ENCODE measurements at places on chromosomes 5 and 9.

GRCh38 chr5:31197183-31197582, 3.7 kb downstream of the CDH6 start:
- no peak for DNase-seq

DNA sequence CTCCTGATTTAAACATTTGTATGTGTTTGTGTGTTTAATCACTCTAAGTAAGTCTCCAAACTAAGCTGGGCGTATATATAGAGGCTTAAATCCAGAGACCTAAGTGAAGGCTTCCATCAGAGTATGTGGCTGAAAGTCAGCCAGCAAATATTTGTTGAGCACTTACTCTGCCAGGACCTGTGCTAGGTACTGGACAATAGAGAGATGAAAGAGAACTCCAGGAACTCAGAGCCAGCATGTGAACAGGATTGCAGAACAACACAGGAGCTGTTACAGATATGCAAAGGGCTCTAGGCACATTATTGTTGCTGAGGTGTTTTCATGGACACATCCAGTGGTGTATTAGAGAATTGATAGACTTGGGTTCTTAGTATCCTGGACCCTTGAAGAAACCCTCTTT, 4.7 kb upstream of the BNIP1 start:
- DNase-seq, result no peak

- DNase-seq, result no peak
Measured at GRCh38 chr9:93480728-93481324, 27.4 kb upstream of the FAM120AOS start.

DNA sequence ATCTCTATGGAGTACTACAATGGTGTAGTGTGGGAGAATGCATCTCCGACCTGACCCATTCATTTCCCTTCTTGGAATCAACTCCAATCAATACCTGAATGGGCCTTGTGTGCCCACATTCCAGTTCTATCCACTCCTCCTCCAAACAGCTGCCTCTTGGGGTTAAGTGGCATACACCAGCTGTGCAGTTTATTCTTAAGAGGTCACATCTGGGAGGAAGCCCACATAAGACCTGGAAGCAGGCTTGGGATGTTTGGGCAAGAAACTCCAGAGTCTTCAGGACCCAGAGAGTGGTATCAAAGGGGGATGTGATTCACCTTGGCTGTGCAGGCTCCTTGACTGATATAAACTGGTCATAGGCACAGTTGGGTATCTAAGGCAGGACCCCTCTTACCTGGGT, 46.0 kb downstream of the ACTBL2 start:
- no peak for DNase-seq

GRCh38 chr5:159393854-159394274, 63.6 kb upstream of the IL12B start:
- DNase-seq, result no peak

DNA sequence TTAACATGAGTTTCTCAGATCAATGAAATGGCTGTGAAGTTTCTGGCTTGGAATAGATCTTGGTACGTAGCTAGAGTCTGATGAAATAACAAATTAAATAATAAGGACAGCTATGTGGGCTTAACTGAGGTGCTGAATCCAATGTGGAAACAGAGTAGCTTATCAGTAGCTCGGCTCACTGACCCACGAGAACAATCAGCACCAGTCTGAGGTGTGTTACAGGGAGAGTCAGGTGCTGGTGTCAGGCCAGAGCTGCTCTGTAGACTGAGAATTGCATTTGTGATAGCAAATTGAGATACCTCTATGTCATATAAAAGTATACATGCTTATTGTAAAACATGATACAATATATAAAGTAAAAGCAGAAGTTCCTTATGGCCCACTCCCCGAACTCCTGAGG, 21.2 kb upstream of the CCL28 start:
- DNase-seq, result no peak

GRCh38 chr9:111974092-111974681, 77.6 kb downstream of the UGCG start:
- DNase-seq, result no peak

DNA sequence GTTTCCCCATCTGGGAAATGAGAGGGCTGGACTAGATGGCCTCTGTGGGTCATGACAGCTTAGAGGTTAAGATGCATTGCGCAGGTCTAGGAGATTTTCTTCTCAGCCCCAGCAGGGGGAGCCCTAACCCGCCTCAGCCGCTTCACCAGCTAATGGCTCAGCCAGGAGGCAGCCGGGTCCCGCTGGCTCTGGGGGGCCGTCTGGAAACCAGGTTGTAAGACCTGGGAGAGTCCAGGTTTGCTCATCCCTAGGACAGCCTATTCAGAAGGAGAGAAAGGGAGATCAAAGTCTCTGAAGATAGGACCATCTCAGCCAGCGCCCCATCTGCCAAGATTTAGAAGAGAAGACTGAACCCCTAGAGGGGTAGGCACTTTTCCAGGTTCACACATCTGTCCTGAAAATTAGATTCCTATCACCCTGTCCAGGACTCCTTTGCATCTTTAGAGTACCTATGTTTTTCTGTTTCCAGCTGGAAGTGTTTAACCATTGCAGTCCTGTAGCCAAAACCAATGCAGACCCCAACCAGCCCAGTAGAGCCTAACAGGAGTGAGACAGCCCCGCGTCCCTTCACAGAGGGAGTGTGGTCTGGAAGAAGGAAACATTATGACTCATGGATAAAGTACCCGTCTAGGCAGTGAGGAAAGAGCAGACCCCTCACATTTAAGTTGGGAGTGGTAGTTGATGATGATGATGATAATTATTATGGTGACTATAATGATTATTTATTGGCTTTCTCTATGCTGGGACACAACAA, 27.5 kb downstream of the SPARC start:
- DNase-seq, result peak; percentile 89

DNA sequence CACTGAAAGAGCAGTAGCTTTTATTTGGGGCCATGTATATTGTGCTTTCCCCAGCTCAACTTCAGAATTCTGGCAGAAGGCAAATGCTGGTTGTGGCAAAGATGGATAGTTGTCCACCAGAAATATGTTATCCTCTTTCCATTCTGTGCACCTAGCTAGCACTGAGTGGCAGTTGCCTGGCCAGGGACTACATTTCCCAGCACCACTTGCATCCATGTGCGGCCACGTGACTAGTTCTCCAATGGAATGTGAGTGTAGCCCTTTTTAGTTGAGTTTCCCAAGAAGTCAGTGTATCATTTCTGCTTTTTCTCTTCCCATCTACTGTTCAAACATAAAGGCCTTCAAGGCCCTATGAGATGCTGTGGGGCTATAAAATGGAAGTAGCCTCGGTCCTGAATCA, 354.0 kb upstream of the CLINT1 start:
- DNase-seq, result no peak

DNA sequence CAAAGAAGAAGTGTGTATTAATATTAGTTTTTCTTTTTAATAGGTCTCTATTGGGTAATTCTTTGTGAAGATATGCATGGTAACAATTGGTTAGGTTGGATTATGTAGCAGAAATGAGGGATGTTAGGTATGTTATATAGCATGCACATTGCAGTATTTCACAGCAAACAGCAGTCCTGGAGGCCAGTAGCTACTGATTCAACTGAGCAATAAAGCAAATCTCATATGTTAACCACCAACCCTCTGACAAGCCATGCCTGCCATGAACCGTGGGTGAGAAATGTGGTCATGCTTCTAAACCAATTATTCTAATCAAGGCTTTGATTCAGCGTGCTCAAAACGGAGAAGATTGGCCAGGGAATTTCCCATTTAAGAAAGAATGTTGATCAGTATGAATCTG, 313.0 kb upstream of the CDH6 start:
- no peak for DNase-seq

- no peak for DNase-seq
Measured at GRCh38 chr5:62134811-62135210, 171.2 kb upstream of the KIF2A start.

- peak; percentile 14 for DNase-seq
Measured at GRCh38 chr9:3508521-3509291, 17.1 kb downstream of the RFX3 start.

All from umbilical cord (tissue), 2 donors.